ENCODE measurements at places on chromosomes 1 and 21. TPM values are rescaled to one million over a fixed set of nuclear protein-coding genes. Genes with fewer than 3 reads are reported as not detected.

The LCE1B gene
- not detected for total RNA-seq

The UBE2U gene
- total RNA-seq, result not detected

The TMEM51 gene
- total RNA-seq, result 42.1 TPM

- no peak overlapping the region for H3K27ac ChIP-seq
- no peak overlapping the region for H3K4me3 ChIP-seq
- H3K27me3 ChIP-seq, result no peaks in the 10 kb centered on the region
- H3K36me3 ChIP-seq, result no peaks in the 10 kb centered on the region
- no peak for DNase-seq
Measured at GRCh38 chr1:188941986-188942385, 1535.7 kb downstream of the BRINP3 start.

- no peak within 1 kb of the TSS for H3K27ac ChIP-seq
- H3K36me3 ChIP-seq, result no peaks in the 10 kb centered on the region
- H3K4me3 ChIP-seq, result no peak within 1 kb of the TSS
- no peak for DNase-seq
Measured at GRCh38 chr1:162861101-162861500, at the start of gene CCDC190. CCDC190 (minus strand) TSS chr1:162861175; CDS start chr1:162859646, 1,529 bp downstream.

DNA sequence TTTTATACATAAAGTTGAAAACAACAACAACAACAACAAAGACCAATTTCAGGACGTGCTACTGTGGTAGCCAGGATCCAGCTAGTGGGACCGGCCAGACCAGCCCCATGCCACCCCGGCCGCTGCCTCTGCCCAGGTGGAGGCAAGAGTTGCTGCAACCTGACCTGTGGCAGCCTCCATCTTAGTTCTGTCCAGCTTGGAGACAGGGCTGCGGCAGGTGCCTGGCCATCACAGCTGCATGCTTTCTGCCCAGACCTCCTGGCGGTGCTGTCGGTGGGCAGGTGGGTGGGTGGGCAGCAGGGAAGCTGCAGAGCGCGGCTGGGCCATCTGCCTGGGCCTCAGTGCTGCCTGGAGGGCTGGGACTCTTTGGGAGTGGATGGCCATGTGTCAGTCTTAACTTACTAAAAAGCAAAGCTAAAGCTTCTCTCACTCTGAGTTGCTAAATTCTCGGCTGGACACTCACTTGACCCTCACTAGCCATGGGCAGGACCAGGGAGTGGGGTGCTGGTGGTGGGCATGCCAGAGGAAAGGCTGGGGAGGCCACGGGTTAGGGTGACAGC lies 38.6 kb downstream of the KIAA1614 start:
- no peaks in the 10 kb centered on the region for H3K36me3 ChIP-seq
- no peaks in the 10 kb centered on the region for H3K27me3 ChIP-seq
- no peak overlapping the region for H3K27ac ChIP-seq

DNA sequence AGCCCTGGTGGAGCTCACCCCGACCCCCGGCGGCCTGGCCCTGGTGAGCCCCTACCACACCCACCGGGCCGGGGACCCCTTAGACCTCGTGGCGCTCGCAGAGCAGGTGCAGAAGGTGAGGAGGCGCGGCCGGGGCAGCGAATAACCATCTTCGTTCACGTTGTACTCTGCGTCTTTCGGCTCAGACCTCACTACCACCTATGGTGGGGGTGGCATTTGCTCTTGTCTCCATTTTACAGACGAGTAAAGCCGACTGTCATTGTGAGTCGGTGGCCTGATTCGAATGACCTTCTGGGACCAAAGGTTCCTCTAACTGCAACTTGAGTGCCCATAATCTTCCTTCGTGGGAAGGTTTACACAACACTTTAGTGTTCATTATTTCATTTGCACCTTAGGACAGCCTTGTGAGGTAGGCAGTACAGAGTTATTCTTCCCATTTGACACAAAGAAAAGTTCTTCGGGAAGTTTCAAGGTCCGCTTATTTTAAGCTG lies 506 bp downstream of the C1orf50 start:
- no peak for DNase-seq
- no peaks in the 10 kb centered on the region for H3K27me3 ChIP-seq
- peaks cover 11% of the 10 kb centered on the region for H3K4me1 ChIP-seq
- H3K4me3 ChIP-seq, result peak overlapping the region; percentile 96
- no peaks in the 10 kb centered on the region for H3K36me3 ChIP-seq
